ENCODE measurements at places on chromosomes 3 and 15.

GRCh38 chr3:124383051-124383450, 347.2 kb upstream of the UMPS start:
- DNase-seq, result no peak

DNA sequence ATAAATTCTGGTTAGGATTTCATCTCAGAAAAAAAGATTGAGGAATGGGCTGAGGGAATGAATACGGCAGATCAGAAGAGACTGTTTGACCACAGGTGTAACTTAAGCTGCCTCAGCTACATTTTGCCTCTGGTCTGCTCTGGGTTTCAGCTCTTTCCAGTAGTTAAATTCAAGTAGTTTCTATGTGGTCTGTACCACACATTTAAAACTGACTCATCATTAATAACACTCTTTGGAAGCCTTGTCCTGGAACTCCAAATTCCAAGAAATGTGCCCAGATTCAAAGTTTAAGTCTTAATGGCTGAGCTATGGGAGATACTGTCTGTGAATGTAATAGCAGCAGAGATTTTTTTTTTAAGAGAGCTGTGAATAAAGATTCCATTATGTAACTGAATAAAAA, 133.1 kb upstream of the IGSF10 start:
- no peak for DNase-seq

- DNase-seq, result no peak
Measured at GRCh38 chr3:110307065-110307809, 764.4 kb upstream of the NECTIN3 start.

GRCh38 chr15:73940061-73940981, 14.1 kb downstream of the LOXL1 start:
- DNase-seq, result no peak
